ENCODE measurements at places on chromosomes 7 and 10.

DNA sequence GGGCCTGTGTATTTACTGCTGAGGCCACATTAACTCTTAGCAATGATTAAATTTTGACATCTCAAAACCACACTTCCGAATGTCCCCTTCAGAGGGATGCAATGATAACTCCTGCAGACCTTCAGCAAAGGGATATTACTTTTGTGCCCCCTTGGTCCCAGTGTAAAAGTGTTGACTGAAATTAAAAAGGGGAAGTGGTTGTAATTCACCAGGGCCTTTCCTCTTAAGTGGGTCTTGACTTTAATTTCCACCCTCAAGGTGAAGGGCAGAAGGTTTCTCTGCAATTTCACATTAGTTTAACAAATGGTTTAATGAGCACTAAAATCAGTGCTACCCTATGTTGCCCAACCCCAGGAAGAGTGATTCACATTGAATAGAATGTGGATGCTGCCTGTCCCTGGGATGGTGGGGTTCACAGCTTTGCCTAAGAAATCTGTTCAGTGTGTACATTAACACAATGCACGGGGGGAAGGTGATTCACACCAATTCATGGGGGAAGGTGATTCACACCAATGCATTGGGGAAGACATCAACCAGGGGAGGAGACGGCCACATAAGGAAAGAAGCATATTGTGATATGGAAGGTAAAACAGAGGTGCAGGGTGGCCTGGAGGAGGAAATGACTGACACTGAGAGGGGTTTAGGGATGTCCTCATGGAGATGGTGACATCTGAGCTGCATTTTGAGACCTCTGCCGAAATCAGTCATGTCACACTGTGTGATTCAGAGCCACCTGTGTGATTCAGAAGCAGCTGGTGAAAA lies 19.4 kb upstream of the TNS3 start:
- no peak for DNase-seq

DNA sequence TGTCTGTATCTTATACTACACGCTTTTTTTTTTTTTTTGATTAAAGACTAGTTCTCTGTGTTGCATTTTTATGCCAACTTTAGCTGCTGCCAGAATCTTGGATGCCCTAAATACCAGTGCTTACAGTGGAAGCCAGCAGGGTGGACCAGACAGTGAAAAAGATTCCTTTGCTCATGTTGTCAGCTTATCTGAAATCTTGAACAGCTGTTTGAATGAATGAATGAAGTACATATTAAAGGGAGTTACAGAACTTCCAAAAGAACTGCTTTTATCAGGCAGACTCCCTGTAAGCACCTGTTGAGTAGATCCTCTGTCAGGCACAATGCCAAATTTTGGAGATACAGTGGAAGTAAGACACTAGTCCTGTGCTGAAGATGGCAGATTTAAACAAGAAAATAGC lies 184.9 kb downstream of the PPP1R9A start:
- no peak for DNase-seq

GRCh38 chr7:157438121-157439025 lies 101.6 kb downstream of the DNAJB6 start:
- no peak for DNase-seq

DNA sequence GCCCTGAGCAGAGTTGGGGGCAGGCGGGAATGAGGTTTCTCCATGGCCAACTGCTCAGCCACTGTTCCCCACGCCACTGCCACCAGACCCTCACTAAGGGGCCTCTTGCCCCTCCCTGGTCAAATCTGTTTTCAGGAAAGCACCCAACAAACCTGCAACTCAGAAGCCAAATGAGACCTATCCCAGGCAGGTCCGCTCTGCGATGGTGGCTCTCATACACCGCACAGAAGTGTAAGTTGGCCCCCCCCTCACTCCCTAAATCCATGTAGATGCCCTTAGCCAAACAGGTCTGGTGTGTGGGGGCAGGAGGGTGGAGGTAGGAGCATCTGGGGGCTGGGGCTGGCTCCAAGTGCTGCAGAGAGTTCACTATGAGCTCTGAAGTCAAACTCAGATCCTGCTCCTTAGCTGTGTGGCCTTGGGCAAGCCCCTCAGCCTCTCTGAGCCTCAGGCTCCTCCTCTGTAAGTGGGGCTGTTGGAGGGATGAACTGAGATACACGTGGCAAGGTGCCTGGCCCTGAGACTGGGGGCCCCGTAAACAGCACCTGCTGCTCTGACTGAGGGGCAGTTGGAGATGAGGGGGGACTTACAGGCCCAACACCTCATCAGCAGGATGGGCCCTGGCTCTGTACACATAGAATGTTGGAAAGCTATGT lies 1.1 kb downstream of the MMRN2 start:
- DNase-seq: no peak

DNA sequence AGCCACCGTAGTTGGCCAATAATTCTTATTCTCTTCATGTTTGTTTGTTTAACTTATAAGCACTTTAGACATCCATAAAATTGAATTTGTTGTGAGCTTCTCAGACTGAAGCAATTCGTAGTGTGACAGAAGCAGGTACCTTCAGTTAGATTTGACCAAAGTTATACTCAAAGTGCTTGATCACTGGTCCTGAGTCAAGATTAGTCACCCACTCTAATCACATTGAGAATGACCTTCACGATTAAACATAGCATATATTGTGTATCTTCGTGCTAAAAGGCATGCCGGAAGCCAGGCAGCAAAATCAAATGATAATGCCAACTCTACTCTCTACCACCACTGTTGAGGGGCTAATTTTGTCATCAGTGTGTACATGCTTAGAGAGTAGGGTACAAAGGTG lies 763.7 kb upstream of the MBL2 start:
- no peak for DNase-seq

- DNase-seq: no peak
Measured at GRCh38 chr10:22321924-22322640, 1.2 kb downstream of the BMI1 start.

- no peak for DNase-seq
Measured at GRCh38 chr10:7944215-7944480, 110.3 kb upstream of the GATA3 start.

DNA sequence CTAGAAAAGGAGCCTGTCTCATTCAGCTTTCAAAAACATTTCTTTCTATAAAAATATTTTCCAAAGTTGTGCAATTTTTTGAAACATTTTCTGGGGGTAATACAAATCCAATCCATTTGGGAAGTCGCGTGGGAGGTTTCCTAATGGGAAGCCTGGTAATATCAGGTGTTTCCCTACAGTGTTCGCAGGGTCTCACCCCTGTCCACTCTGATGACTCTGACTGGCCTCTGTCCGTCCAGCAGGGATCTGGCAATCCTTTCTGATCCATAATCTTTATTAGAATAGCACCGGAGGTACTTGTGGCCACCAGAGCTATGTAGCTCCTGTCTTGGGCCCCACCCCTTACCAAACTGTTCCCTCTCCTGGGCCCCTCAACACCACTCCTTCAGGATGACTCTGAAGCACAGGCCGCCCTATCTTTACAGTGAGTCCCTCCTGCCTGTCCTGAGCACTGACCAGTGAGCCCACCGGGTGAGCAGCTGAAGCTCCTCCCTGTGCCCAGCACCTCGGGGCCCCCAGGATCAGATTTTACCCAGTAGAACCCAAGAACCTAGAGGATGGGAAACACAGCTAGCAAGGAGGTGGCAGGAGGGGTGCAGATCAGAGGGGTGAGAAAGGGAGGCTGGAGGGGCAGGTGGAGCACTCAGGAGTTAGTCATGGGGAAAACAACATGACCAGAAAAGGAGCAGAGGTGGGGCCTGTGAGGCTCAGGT lies 84.8 kb downstream of the PTPRE start:
- DNase-seq: no peak

GRCh38 chr7:34162027-34162565 lies 256.8 kb downstream of the BMPER start:
- DNase-seq: no peak

Measured in iPS DF 6.9 (cell line).